Mesendoderm (in vitro differentiated cells): ENCODE measurements at places on chromosomes 5 and 9.
A peak's percentile ranks its signal among the peaks of the same experiment; 100 is the strongest.

DNA sequence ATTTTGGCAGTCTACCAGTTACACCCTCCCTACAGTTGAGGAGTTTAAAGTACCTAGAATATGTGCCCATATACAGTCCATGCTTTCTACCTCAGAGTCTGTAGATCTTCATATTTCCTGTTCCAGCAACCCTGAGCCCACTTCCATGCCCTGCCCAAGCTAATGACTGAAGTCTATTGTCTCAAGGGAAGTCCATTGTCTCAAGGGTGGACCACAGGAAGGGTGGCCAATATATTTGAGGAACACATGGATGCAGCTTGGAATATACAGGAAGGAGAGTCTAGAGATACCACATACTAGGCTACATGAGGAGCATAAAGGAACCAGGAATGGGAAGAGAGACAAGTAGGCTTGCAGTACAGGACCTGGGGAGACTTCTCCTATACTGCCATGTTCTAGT is 274.4 kb downstream of the FER start:
- DNase-seq: no peak

- DNase-seq: peak; percentile 41
Observed at GRCh38 chr9:109487247-109487646, 10.9 kb downstream of the PTPN3 start.

GRCh38 chr5:163889369-163889768 is 383.9 kb downstream of the MAT2B start:
- DNase-seq: no peak

DNA sequence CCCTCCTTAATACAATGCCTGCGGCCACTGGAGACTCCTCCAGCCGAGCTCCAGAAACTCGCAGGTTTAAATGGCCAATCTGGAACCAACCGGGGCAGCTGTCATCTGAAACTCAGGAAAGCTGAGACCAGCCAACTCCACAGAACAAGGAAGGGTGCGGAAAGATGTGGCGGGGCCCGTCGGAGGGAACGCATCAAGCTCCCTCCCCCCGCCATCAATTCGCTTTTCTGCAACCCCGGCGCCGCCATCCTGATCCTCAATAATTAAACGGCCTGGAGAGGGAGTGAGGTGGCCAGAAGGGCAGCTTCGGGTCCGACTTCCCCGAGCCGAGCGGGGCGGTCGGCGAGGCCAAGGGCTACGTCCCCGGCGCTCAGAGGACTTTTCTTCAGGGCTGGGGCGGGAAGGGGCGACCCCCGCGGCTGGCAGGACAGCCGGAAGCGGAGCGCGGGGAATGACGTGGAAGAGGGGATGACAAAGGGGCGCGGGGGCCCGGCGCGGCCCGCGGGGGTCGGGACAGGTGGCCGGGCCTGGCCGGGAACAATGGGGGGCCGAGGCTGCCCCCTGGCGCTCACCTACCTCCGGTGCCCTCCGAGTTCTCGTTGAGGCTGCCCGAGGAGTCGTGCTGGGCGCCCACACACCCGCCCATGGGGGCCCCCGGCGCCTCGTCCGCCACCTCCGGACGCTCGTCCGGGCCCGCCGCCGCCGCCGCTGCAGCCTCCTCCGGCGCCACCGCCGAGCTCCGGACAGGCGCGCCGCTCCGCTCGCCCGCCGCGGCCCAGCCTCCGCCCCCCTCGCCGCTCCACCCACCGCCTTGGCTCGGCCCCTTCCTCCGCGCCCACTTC is at the start of gene UBTD2:
Gene UBTD2, minus strand, starts transcription at position 745 of the 842 bp plus-strand sequence. Its CDS starts 99 bp downstream, at position 646.
- peak; percentile 86 for DNase-seq

DNA sequence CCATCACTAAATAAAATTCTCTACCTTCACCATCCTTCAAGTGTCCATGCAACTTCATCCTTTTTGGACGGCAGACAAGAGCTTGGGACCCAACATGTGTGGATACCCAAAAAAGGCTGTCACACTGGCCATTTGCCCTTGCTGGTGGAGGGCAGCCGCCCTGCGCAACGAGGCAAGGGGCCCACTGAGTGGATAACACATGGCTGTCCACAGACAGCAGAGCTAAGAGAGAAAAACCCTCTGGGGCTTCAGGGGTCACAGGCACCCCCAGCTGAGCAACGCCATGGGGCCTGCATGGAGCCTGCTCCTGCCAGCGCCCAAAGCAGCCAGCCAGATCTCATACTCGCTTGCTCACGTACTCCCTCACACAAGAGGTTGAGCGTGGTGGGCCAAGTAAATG is 205.9 kb upstream of the NREP start:
- no peak for DNase-seq
